ENCODE measurements at places on chromosomes 13 and 19.

- no peak for DNase-seq
Measured at GRCh38 chr13:88802886-88803285, 1131.7 kb downstream of the SLITRK5 start.

DNA sequence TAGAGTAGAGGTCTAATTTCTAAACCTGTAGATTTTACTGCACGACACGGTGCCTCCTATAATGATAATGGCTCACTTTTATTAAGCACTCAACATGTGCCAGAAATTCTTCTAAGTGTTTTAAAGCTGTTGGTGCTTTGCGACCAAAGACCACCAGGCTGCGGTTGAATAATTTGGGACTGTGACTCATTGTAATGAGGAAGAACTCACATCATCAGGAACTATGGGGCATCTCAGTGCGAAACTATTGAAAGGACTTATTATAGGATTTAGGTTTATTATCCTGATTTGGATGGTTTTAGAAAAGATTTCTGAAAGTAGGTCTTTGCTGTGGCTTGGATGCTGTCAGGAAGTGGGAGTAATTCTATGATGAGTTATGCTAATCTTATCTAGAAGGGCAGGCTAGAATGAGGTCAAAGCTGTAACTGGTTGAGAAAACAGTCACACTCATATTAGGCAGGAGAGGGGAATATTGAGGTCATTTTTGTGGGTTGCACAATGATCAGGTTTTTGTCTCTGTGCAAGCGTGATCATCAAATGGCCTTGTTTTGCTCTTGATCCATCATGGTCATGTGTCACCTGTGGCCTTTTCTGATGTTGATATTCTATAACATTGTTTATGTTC lies 266.8 kb downstream of the PCDH20 start:
- no peak for DNase-seq

DNA sequence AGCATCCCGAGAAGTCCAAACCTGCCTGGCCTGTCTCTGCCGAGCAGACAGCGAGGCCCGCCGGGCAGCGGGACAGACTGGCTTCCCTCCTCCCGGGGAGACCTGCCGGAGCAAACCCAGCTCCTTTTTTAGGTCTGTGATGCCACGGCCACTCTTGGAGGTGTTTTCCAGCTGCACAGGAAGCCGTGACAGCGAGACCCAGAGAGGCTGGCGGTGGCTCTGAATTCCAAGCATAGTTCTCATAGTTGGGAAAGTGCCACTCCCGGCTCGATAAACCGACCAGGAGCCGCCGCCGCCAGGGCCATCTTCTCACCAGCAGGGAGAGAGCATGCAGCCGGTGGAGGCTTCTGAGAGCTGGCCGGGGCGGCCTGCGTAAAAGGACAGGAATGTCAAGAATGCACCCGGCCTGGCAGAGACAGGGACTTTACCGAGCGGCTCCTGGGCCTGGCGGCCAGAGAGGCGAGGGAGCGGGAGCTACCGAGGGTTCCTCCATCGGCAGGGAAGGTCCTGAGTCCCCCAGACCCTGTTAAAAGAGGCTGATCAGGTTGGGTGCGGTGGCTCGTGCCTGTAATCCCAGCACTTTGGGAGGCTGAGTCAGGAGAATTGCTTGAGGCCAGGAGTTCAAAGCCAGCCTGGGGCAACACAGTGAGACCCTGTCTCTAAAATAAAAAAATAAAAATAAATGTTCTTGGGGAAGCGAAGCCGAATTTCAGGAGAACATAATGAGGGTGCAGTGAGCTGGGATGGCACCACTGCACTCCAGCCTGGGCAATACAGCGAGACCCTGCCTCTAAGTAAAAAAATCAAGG lies 64.9 kb downstream of the GADD45B start:
- peak; percentile 93 for DNase-seq

GRCh38 chr19:12052091-12052496 lies 667 bp downstream of the ZNF878 start:
- DNase-seq = no peak

DNA sequence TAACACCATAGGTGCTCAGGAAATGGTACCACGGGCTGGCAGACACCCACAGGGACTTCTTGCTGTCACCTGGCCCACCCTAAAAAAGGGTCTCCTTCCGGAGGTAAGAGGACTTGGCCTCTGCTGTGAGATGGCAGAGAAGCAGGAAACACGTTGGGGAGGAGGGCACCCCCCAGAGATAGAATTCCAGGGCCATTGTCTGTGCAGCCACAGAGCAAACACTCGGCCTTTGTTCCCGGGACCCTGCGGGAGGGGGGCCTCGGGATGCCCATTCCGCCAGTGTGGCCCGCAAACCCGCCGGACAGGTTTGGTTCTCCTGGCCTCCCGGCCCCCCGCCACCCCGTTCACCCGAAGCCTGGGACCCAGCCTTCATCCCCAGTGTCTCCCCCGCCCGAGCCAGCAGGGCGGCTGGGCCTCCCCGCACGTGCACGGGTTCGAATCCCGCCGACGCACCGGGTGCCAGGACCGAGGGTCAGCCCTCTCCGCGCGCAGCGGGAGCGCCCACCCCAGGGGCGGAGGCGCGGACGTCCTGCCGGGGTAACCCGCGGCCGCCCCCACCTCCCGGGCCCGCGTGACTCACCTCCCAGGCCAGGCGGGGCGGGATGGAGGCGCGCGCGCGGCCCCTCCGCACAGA lies 714 bp downstream of the PLPP2 start:
- DNase-seq = no peak

DNA sequence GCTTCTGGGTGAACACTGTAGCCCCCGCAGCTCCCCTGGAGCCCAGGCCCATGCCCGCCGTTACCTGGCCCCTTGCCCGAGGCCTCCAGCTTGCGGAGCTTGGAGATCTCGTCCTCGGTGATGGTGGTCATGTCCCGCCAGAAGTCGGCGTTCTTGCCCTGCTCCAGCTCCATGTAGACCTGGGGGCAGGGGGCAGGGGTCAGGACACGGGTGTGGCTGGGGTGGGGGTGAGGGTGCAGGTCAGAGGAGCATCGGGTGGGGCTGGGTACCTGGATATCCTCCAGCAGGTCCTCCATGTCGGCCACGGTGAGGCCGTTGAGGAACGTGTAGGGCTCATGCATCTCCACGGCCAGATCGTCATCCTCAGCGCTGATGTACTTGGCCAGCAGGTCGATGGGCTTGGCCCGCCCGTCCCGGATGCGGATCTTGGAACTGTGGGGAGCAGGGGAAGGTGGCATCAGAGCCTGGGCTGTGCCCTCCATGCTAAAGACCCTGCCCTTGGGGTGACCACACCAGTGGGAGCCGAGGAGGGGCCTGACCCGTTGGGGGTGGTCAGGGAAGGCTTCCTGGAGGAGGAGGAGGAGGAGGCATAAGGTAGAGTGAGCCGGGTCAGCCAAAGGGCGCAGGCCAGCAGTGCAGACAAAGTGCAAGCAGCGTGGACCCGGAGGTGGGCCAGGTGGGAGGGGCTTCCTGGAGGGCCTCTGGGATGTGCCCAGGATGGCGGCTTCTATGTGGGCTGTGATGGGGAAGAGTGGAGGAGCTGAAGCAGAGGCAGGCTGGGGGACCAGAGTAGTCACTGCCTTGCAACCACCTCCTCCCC lies 7.6 kb downstream of the CACTIN start:
- no peak for DNase-seq

GRCh38 chr19:40284501-40285352 lies at the start of gene AKT2:
Gene AKT2 (minus strand): TSS chr19:40285345. CDS start chr19:40265267, 20,078 bp downstream.
- peak; percentile 75 for DNase-seq

- no peak for DNase-seq
Measured at GRCh38 chr13:98022210-98022609, 68.7 kb downstream of the IPO5 start.

GRCh38 chr13:62320129-62321108 lies 904.8 kb upstream of the PCDH20 start:
- peak; percentile 48 for DNase-seq

DNA sequence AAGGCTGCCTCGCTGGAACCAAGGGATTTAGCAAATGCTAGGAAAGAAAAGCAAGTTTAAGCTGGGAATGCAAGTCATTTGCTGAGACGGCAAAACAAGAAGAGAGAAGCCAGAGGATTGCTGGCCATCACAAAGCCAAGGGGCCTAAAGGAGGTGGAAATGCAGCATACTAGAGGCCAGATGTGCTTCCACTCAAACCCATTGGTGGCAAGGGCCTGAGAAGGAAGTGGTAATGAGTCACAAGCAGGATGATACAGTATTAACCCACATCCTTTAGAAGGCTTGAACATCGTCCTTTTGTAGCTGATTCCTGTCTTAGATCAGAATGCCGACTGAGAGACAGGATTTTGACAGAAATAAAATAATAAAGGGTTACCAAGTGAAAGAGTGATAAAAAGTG lies 68.2 kb downstream of the ITGBL1 start:
- no peak for DNase-seq

GRCh38 chr19:19955208-19955607 lies 54.5 kb downstream of the ZNF93 start:
- no peak for DNase-seq

- DNase-seq = no peak
Measured at GRCh38 chr19:38674388-38675171, 27.1 kb downstream of the ACTN4 start.

Measured in renal pelvis (tissue), 12 donors.